Keratinocyte (primary cell): ENCODE measurements at places on chromosomes 12 and 14.

DNA sequence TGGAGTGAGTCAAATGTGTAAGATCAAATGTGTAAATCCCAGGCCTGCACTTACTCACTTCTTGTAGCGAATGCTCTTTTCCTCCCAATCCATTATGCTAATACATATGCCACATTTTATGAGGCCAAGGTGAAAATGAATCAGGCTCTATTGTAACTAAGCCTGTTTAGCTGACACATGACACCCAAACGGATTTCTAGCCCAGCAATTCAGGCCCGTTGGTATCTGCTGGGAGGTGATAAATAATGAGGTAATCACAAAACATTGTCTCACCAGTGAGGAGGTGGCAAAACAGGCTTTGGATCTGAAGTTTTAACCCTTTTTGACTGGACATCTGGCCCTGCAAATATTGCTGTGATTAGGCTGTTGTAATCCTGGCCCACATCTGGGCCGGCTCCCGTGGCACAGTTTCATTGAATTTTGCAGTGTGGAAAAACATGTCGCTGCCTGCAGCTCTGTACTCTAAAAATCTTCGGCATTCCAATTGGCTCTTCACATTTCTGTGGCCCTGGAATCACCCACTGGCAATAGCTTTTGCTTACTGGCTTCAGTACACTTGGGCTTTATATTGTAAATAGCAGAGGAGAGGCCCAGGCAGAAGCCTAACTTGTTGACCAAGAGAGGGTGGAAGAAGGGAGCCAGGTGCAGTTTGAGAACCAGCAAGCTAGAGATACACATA, 106.1 kb downstream of the PAX9 start:
- DNase-seq, result peak; percentile 64

- DNase-seq, result no peak
Measured at GRCh38 chr14:43003845-43004244, 1397.2 kb downstream of the LRFN5 start.

DNA sequence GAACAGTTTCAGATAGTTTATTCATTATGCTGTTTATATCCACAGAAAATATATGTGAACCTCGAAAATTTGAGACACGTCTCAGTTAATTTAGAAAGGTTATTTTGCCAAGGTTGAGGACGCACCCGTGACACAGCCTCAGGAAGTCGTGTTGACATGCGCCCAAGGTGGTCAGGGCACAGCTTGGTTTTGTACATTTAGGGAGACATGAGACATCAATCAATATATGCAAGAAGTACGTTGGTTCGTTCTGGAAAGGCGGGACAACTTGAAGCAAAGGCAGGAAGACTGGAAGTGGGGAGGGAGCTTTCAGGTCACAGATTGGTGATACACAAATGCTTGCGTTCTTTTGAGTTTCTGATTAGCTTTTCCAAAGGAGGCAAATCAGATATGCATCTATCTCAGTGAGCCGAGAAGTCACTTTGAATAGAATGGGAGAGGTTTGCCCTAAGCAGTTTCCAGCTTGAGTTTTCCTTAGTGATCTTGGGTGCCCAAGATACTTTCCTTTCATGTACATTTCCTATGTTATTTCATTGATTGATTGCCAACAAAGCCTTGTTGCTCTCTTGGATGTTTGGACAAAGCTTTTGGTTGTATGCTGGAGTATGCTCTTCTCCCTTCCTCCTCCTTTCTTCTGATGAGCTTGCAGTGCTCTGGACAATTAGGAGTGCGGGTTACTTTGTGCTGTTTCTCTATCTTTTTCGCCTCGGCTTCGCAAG, 3.2 kb downstream of the SNAPC1 start:
- no peak for DNase-seq

GRCh38 chr12:111152561-111152960, 216.3 kb downstream of the PHETA1 start:
- no peak for DNase-seq

DNA sequence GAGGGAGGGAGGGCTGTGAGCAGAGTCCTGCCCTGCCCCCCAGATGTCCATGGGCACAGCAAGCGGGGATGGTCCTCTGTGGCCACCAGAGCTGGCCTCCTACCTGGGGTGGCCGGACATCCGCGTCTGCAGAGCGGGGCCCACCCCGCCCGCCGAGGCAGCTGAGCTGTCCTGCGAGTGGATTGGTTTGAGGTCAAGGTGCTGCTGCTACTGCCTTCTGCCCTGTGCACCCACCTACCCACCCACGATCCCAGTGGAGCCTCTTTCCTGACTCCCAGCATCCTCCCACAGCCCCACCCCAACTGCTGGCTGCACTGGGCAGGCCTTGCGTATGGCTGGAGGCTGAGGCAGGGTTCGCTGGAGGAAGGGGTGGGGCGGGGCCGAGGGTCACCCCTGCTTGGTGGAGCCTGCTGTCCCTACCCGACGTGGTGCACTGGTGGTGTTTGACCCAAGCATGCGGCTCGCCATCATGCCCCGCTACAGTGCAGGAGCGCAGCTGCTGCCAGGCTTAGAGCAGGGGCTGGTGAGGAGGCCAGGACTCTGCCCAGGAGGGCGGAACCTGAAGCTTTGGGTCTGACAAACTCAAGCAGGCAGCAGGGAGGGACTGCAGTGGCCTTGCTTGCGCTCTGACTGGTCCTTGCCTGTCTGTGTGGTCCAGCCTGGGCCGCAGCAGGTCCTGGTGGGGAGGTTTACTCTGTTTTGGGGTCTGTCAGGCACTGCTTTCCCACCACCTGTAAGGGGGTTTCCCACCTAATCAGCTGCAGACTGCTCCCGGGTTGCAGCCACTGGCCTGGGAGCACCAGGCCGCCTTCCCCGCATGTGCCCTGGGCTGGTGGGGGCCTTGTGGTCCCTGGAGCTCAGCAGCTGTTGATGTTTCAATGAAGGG, 23.7 kb downstream of the CEP170B start:
- DNase-seq, result no peak

DNA sequence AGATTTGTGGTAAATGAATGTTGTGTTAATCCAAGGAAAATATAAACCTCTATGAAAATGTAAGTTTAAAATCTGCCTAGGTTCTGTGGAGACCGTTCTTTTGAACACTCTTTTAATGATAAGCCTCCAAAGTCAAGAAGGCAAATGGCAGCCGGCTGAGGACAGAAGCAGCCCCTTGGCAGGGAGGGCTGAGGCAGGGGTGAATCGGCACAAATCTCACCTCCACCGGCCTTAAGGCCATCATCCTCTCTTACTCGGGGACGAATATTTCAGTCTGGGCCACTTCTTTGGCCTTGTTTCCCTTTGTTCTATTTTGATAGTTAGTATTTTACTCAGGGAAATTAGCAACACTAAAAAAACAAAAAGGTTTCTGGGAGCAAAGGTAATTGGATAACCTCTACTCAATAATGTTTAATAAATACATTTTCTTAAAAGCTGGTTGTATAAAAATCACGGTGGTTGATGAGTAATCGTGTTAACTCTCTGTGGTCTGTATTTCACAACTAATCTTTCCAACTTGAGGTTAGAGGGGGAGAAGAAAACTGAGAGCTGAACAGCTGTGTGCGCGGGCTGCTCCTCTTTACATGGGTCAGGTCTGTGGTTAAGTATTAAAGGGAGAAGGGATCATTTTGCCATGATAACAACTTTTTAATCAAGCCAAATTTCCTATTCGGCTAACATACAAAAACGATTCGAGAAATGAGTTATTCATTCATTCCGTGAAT, 18.6 kb downstream of the LGMN start:
- DNase-seq, result peak; percentile 25

DNA sequence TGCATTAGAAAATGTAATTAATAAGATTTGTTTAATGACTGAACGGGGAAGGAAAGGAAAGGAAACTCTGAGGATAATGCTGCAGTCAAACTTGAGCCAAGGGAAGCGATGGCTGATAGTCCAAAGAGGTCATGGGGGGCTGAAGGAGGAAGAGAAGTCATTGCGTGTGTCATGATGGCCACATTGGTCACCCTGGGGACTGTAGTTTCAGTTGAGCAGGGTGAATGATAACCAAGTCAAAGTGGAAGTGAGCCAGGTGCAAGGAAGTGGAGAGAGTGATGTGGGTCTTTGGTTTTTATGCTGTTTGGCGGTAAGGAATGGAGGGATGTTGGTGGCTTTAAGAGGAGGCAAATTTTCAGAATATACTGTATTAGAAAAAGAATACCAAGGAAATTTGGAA, 21.6 kb downstream of the C12orf75 start:
- DNase-seq, result no peak

DNA sequence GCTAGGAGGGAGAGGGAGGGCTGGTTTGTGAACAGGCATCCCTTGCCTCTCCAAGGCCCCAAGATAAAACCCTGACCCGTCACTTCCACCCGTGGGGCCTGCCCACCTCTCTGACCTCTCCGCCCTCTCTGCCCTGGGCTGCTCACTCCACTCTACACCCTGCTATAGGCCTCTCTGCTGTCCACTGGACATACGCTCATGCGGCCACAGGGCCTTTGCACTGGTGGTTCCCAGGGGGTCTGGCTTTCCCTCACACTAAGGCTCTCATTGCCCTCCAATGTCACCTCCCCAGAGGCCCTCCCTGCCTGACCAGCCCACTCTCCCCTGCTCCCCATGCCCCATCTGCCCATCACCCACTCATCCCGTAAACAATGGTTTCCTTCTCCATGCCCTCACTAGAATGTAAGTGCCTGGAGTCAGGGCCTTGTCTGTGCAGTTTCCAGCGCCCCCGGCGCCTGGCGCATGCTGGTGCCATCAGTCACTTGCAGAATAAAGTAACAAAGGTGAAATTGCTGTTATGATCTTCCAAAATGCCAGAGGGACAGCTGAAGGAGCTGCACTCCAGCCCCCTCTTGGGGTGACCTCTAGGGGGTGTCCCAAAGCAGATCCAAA, 73.6 kb downstream of the RFLNA start:
- no peak for DNase-seq
